ENCODE measurements at places on chromosomes 2 and 18. TPM values are rescaled to one million over a fixed set of nuclear protein-coding genes. Genes with fewer than 3 reads are reported as not detected.

The RIOK3 gene
- 55.8 TPM for total RNA-seq

The CYBRD1 gene
- total RNA-seq = 0.99 TPM

- no peak for DNase-seq
Measured at GRCh38 chr18:78293940-78294541, 685.6 kb upstream of the SALL3 start.

DNA sequence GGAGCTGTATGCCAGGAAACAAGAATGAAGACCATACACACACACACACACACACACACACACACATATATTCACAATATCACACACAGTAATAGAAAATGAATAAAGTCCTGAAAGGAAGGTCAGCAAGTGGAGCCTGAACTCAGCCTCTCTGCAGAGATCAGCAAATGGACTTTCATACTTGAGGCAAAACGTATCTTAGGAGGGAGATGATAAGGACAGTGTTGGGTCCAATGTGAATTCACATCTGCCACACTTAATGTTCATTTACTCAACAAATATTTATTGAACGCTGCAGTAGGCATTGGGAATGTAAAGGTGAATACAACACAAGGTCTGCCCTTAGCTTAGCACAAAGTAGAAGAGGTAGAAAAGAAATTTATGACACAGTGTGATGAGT, 2.7 kb upstream of the MTLN start:
- no peak for DNase-seq

GRCh38 chr2:43033016-43033270, 193.5 kb downstream of the ZFP36L2 start:
- no peak for DNase-seq

DNA sequence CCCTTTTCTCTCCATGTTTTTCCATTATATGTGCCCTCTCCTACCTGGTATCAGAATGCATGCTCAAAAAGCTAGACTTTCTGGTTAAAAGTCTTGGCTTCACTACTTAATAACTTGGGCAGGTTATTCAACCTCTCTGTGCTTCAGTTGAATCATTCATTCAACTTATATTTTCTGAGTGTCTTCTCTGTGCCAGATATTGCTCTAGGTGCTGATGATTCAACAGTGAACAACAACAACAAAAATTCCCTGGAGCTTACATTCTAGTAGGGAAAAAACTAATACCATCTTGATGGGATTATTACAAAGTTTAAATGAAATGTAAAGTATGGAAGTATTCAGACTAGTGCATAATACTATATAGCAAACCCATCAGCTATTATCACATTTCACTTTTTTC, 55.2 kb downstream of the SOS1 start:
- DNase-seq = no peak

DNA sequence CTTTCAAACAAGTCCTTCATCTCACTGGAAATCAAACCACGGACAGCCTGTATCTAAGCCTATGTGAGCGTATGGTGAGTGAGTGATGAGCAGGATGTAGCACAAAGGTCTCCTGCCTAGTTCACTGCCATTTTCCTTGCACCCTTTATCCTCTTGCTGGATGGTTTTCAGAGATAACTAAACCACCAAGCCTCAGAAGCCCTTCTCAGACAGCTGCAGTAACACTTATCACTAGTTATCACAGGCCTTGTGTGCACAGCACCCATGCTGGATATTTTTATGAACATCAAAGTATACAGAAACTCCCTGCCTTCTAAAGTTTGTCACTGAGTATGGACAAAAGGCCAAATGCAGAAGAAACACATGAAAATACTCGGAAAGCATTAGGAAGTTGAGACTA, 69.5 kb downstream of the C1D start:
- no peak for DNase-seq

- no peak for DNase-seq
Measured at GRCh38 chr2:11636593-11637295, 33.3 kb downstream of the NTSR2 start.

GRCh38 chr18:76880026-76880425, 57.7 kb downstream of the ZNF236 start:
- no peak for DNase-seq

- DNase-seq = no peak
Measured at GRCh38 chr2:22882011-22882410, 503.0 kb upstream of the KLHL29 start.

DNA sequence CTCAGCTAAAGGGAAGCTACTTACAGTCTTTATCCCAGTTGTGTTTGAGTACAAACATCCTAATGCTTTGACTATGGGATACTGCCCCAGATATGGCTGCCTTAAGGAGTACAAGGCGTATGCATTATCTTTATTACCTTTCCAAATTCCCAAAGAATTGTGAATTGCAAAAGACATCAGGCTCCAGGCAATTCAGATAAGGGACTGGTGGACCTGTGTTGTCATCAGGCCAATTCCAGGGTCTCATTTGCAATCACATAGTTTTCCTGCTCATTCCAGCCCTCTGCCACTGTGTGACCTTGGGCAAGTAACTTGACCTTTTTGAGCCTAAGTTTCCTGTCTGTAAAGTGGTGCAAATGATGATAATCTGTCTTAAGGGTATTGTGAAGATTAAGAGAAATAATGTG, 137.5 kb downstream of the FMNL2 start:
- no peak for DNase-seq

All from activated CD4-positive, alpha-beta memory T cell treated with anti-CD3 and anti-CD28 coated beads for 36 hours (primary cell).